ENCODE measurements at places on chromosomes 5 and 9. TPM values are rescaled to one million over a fixed set of nuclear protein-coding genes. Genes with fewer than 3 reads are reported as not detected.

The SH3GL2 gene
- total RNA-seq, result 0.06 TPM

The CAMK2A gene
- total RNA-seq, result 0.94 TPM

The CDH12 gene
- total RNA-seq, result not detected

The TARS1 gene
- 139 TPM for total RNA-seq

The CDH9 gene
- not detected for total RNA-seq
